ENCODE measurements at places on chromosomes 2 and 18.
A peak's percentile ranks its signal among the peaks of the same experiment; 100 is the strongest.

DNA sequence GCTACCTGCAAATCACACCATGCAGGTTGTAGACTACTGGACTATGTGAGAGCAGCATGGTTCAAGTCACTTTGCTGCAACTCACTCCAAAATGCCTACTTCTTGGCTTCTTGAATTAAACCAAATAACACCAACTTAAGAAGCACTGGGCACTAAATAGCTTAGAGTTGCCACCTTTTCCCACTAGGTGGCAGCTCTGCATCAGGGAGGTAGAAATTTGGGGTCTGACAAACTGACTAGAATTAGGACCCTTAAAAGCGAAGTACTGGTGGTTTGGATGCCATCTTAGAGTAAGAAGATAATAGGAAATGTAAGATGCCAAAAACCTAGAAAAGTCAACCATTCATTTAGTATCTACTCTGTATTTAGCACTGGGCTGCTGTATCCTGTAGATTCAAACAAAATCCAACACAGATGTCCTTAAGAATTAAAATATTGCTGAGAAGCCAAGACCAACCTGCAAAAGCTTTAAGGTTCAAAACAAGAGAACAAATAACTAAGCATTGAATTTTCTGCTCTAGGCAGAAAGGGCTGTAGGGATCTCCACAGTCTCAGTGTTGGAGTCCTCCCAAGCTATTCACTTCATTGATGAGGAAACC is 65.5 kb downstream of the CCBE1 start:
- peak; percentile 51 for DNase-seq

- DNase-seq = no peak
Measured at GRCh38 chr2:12965540-12966269, 249.0 kb downstream of the TRIB2 start.

- peak; percentile 67 for DNase-seq
Measured at GRCh38 chr2:3480352-3481010, 38.9 kb downstream of the ADI1 start.

- DNase-seq = no peak
Measured at GRCh38 chr2:26850000-26850431, 2.1 kb downstream of the DPYSL5 start.

GRCh38 chr18:57965246-57965645 is 78.8 kb upstream of the NEDD4L start:
- DNase-seq = no peak

DNA sequence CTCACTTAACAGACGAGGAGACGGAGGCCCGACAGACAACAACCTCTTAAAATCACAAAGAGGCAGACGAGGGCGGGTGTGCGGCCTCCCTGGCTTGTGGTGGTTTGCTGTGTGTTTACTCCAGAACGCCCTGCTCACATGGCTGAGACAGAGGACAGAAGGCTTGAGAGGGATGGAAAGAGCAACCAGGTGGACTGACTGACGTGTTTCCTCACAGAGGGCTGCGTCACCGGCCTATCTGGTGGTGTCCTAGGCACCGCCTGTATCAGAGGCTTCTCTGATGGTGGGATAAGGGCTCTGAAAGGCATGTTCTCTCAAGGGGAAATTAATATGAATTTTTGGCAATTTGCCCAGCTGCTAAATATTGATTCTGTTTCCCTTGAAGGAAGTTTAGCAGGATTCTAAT is 47.0 kb upstream of the RALBP1 start:
- no peak for DNase-seq

DNA sequence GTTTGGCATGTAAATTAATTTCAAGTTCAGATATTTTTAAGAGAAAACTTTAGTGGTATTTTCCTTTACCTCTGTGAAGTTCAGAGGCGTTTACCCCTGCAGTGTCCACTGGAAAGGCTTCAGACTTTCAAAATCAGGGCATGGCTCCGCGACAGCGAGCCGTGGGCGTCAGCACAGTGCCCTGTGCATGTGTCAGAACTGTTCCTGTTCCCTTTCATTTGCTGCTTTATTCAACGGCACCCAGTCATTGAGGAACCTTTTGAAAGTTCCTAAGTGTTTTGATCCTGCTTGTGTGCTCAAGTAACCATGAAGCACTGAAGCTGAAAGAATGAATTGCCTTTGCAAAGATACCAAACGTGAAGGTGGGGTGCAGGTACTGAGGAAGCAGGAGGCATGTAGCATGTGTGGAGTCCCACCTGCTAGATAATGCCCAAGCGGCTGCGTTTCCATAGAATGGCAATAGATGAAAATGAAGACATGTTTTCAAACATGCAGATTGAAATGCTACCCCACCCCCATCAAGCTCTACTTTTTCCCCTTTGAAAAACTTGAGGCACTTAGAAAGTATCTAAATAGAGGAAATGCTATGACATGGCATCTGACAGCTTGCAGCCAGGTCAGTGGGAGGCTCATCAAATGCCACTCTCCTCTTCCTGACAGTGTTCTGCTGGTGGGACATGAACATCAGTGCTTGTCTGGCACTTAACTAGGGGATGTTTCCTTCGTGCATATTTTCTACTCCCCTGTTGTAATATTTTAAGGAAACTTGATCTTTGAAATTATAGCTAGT is 148.6 kb downstream of the ZNF236 start:
- no peak for DNase-seq

DNA sequence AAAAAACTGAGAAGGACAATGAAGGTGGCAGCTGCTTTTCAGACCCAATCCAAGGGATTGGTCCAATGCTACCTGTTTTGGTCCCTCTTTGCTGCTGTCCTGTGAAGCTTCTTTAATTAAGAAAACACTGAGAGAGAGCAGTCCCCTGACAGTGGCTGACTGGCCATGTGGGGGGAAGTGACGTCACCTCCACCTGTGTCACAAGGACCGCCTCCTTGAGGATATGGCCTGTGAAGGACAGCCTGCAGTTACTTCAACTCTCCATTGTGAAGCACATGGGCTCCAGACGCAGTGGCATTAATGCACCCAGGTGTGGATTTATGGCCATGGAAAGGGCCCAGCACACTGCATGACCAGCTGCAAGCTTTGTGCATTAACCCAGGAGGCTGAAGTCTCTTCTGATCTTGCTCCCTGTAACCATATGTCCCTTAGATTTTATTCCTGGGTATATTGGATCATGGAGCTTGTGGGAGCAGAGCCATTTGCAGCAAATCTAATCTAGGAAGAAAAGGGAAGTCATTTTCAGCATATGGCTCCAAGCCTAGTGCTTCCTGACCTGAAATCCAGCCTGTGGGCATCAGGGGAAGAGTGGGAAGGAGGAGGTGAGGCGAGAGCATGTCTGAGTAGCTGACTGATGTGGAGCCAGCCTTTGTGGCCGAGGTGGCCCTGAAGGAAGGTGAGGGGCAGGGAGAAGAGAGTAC is 32.2 kb downstream of the KIF5C start:
- no peak for DNase-seq

DNA sequence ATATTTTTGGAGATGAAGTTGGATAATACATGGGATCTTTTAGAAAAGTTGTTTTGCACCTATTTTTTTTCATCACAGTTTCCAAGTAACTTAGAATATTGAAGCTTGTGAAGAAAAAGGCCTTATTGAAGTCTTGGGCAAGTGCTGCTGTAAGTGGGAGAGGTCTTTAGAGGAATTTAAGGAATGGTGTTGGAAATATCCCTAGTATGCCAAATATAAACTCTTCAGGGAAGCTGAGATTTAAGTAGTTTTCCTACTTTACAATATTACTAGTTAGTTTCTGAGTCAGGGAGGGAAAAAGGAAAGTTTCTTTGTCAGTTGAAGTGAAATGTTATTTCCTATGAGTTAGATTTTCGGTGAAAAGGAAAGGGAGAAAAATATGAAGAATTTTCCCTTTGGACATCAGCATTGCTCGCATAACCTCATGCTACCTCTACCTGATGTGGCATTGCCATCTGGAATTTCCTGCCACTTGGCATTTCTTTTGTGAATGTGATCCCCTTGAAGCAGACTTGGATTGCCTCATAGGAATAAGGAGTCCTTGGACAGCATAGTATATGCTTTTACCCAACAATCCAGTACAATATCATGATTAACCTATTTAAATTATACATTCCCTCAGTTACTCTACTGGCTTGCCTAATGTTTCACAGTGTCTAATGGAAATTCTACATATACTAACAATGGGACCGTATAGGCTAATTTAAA is 12.1 kb downstream of the PLEKHH2 start:
- DNase-seq = no peak

- DNase-seq = no peak
Measured at GRCh38 chr18:23563377-23564043, 22.8 kb downstream of the NPC1 start.

DNA sequence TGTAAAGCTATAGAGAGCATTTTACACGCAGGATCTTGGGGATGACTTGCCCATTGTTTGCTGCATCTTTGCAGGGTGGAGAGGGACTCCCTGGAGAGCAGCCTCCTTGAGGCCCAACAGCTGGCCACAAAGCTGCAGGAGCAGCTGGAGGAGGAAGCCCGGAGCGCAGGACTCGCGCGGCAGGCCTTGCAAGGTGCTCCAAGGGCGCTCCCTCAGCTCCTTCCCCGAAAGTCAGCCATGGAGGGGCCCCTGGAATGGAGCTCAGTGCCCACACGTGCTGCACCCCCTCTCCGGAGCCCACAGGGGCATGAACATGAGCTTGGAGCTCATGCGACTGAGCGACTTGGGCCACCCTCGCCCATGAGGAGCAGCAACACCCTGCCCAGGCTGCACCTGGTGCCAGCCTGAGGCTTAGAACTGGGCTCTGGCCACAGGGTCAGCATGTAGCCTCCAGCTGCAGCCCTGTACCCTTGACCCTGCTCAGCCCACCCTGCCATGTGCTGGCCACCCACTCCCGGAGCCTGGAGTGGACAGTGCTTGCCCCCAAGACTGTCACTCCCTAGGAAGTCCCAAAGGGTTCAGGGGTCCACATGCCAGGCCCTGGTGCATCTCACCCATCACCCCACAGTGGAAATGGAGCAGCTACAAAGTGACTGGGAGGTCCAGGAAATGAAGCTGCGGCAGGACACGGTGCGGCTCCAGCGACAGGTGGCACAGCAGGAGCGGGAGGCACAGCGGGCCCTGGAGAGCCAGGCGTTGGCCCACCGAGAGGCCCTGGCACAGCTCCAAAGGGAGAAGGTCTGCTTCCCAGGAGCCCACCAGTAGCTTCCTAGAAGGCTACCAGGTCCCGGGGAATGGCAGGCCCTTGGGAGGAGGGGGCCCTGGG is 43.0 kb downstream of the CROCC2 start:
- DNase-seq = no peak
